ENCODE measurements at places on chromosomes 3 and 15.

GRCh38 chr3:127708837-127709236, 36.1 kb downstream of the ABTB1 start:
- no peak for DNase-seq

DNA sequence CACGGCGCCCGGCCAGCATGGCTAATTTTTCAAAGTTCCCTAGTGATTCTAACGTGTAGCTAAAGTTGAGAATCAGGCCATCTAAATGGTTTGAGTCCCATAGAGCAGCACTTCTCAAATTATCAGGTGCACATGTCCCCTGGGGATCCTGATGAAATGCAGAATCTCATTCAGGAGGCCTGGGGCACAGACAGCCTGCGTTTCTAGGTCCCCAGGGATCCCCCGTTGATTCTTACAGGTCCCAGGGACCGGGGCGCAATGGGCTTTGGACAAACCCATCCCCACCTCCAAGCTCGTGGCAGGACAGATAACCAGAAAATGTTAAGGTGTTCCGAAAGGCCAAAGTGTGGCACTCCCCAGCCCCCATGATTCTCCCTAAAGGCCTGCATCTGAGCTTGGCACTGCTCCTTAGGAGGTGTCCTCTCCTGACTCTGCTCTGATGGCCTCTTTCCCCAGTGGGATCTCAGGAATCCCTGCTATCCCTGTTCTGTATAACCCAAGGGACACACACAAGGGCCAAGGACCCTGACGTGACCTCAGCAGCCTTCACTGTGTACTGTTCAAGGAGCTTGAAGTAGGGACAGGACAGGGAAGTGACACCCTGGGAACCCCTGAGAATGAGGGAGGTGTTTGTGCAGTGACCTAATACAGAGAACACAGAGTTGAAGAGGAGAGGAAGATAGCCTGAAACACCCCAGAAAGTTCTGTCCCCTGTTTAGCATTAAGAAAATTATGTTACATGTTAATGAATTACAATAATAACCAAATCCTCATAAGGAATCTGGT, 8.0 kb downstream of the LRRK1 start:
- DNase-seq, result no peak

DNA sequence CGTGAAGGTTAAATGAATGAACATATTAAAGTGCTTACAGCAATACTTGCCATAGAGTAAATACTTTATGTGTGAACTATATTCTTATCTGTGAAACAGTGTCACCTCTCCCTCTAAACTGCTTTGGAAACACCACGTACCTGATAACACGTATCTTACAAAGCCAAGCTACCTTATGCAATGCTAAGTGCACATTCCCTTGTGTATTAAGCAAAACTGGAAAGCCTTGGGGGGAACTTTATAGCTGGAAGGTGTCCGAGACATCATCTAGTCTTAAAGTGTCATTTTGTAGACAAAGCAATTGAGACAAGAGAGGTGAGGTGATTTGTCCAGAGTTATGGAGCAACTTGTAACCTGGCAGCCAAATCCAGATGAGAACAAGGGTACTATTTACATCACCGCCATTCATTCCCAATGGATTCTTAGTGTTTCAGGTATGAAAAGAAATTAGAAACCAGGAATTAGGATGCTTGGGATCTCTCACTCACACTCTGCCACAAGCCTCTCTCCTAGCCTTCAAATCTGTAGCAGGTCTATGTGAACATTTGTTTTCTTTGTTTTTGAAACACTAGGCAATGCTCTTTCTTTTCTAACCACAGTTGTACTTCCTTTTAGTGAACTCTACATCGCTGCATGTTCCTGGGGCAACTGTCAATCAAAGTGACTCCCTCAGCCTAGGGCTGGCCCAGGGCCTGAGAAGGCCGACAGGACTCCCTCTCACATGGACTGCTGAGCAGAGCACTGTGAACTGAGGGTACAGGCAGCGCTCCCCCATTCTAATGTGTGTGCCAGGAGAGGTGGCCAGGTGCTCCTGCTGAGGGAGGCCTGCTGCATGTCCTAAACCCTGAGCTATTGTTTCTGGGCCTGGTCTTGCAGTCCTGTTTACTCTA, 13.9 kb upstream of the MGLL start:
- DNase-seq, result no peak

DNA sequence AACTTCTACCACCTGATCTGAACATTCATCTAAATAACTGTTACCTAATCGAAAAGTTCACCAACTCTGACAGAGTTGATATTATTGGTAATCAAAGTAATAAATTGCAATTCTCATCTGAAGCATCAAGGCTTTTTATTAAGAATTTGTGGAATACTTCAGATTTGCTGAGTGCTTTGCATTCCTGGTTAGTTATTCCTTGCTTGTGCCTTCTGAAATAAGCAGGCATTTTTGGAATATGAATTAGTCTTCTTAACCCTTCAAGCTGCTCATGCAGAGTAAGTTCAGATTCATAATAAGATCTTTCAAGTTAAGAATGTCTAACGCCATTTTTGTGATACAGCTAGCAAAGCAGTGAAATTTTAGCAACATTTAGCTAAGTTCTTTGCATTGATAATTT, 188.5 kb downstream of the ALCAM start:
- no peak for DNase-seq

GRCh38 chr3:142947799-142948575, 15.5 kb downstream of the PAQR9 start:
- peak; percentile 74 for DNase-seq

GRCh38 chr15:87633525-87633924, 623.0 kb downstream of the NTRK3 start:
- DNase-seq, result no peak

Data from activated CD4-positive, alpha-beta T cell treated with anti-CD3 and anti-CD28 coated beads, Interleukin-2, Interleukin-6, amounts not matched to agents 100 ng/mL and 50 ng/mL, durations not matched to agents 16 hours and 8 hours (primary cell).